Putamen (tissue), 1 donor: ENCODE measurements at places on chromosomes 2 and 18.

GRCh38 chr2:37554155-37554510 lies 117.3 kb downstream of the CDC42EP3 start:
- DNase-seq, result no peak

- DNase-seq, result no peak
Measured at GRCh38 chr2:88452980-88453582, 588 bp upstream of the FOXI3 start.

DNA sequence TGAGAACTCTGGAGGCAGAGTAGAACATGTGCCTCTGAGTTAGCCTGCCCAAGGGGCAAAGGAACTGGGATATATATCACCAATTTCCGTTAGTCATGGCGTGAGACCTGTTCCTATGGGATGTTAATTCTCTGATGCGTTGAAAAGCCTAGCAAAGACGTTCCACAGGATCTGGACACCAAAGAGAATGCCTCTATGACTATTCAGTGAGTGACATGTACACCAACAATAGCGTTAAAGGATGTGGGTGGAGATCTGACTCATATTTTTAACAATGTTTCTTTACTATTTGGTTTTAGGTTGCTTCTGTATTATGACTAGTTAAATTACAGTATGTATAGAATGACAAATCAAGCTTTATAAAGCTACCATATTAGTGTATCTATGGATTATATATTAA lies 320.9 kb upstream of the MC4R start:
- no peak for DNase-seq

- DNase-seq, result no peak
Measured at GRCh38 chr2:198928026-198928425, 529.7 kb downstream of the SATB2 start.

DNA sequence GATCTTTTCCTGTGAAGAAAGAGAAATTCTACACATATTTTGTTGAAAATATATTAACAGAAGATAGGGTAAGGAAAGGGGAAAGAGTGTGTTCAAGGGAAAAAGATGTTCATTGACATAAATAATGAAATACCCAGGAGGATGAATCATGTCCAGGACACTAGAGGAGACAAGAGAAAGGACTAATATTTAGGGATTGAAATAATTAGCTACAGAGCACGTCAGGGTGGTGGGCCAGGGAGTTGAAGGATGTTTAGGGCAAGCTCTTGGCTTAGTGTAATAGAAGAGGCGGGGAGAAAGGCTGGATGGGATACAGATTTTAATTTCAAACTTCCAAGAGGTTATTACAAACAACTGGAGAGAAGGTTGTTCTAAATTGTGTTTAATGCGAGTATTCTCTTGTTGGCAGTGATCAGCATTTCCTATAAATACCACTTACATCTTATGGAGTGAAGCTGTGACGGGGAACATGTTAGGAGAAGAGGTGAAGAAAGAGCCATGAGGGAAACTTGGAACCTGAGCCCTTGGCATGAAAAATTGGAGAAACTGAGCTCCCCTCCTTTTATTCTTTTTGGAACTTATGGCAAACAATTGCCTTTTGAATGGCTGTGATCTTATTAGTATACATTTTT lies 36.6 kb upstream of the CETN1 start:
- no peak for DNase-seq

DNA sequence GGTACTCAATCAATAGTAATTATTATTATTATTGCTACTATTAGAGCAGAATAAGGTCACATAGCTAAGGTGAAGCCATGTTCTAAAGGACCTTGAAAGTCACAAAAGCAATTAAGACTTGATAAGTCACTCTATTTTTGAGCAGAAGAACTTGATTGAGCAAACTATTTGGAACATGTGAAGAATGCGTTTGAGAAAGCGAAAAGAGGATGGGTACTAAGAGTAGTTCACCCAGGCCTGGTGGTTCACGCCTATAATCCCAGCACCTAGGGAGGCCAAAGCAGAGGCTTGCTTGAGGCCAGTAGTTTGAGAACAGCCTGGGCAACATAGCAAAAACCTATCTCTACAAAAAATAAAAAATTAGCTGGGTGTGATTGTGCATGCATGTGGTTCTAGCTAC lies 7.2 kb upstream of the RTN4 start:
- DNase-seq, result no peak
